Activated naive CD4-positive, alpha-beta T cell treated with anti-CD3 and anti-CD28 coated beads, Interleukin-2, amount 50 U/mL, for 72 hours (primary cell): ENCODE measurements at places on chromosomes 5 and 9.

DNA sequence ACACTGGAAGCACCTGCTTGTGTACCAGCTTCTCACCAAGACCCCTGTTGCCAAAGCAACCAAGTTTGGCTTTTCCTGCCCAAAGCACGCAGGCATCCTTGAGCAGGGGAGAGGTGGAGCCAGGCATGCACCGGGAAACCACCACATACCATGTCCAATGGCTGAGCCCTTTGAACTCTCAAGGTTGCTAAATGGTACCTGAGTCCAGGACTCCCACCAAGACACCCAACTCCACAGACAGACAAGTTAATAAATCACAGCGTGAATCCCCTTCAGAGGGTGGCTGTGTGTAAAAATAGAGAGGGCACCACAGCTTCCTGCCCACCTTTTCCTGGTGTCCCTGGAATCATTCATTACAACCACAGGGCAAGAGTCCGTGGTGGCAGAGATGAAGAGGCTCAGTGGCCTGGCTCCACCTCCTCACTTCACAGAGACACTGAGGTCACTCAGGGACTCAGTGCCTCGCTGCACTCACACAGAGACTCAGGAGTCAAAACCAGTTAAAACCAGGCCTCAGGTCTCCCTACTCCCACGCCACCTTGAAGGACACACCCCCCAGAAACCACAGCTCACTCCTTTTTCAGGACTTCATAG is 143.7 kb downstream of the C5orf15 start:
- DNase-seq, result no peak

- no peak for DNase-seq
Measured at GRCh38 chr9:2655411-2655901, 33.9 kb downstream of the VLDLR start.

DNA sequence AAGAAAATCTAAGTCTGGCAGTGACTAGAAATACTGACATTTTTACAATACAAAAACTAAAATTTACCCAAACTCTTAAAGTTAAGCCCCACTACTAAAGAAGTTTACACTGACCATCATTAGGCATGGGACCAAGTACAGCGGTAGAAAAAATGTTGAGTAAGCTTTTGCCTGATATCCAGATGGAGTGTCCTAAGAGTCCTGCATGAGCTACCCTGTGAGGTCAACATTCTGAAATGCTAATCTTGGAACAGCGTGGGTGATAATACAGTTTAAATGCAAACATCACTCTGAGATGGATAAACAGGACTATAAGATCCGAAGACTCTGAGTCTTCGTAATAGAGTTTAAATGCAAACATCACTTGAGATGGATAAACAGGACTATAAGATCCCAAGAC is 189.7 kb downstream of the DCP2 start:
- no peak for DNase-seq

GRCh38 chr5:148201151-148201550 is 1.7 kb upstream of the SPINK6 start:
- DNase-seq, result no peak

DNA sequence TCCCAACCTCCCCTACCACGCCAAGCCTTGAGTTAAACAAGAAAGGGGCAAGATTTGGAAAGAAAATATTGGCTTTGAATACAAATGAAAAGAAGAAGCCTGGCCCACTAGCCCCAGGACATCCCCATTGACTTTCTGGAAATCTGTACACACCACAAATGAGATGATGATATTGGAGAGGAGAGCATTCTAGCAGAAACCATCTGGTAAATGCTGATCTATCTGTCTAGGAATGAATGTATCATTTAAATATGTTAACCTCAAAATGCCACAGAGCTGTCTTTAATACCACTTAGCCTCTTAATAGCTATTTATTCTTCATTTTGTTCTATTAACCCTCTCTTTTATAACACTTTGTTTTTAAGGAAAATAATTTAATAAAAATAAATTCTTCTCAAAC is 270.2 kb upstream of the PDE4D start:
- no peak for DNase-seq

- DNase-seq, result no peak
Measured at GRCh38 chr9:106324053-106324585, 538.8 kb upstream of the ZNF462 start.

- DNase-seq, result no peak
Measured at GRCh38 chr5:6634306-6634705, 1.1 kb downstream of the SRD5A1 start.

- no peak for DNase-seq
Measured at GRCh38 chr5:156128026-156128425, 198.9 kb upstream of the SGCD start.

- DNase-seq, result no peak
Measured at GRCh38 chr9:126420643-126421564, 94.3 kb downstream of the MVB12B start.

DNA sequence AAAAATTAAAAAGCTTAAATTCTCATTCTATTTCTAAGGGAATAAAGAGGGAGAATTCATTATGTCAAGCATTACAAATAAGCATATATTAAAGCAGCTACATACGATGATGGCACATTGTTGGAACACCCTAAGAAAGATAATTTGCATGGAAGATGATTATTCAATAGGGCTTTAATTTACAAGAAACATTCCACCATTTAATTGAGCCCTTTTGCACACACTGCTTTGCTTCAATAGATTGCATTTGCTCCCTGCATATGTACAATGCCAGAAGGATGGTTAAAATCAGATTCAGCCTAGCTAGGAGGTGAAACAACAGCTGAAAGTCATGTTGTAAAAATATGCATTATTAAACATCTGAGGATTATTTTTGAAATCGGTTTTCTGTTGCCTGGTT is 21.8 kb downstream of the KIAA1958 start:
- DNase-seq, result no peak

GRCh38 chr5:97548739-97549080 is 365.7 kb upstream of the RIOK2 start:
- no peak for DNase-seq

- DNase-seq, result no peak
Measured at GRCh38 chr9:134442486-134443173, 116.4 kb downstream of the RXRA start.

GRCh38 chr9:110116543-110116885 is 91.4 kb downstream of the C9orf152 start:
- DNase-seq, result no peak

- DNase-seq, result no peak
Measured at GRCh38 chr5:116626945-116627679, 52.5 kb upstream of the SEMA6A start.

DNA sequence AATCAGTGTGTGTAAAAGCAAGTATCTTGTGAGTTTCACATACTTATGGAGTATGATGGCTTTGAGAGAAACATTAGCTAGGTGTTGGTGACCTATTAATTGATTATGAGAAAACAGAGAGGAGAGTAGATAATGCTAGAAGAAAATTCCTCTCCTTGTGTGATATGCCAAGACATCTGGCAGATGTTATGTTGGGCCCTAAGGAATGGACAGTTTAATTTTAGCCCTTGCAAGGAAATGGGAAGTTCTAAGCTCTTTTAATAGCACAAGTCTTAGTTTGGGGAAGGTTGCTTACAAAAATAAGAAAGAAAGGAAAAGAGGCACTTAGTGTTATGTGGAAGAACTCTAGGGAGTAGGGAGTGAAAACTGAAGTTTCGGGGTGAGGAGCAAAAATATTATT is 5.1 kb downstream of the ZNF462 start:
- DNase-seq, result no peak

- no peak for DNase-seq
Measured at GRCh38 chr5:71924980-71925379, 182.3 kb upstream of the MAP1B start.

DNA sequence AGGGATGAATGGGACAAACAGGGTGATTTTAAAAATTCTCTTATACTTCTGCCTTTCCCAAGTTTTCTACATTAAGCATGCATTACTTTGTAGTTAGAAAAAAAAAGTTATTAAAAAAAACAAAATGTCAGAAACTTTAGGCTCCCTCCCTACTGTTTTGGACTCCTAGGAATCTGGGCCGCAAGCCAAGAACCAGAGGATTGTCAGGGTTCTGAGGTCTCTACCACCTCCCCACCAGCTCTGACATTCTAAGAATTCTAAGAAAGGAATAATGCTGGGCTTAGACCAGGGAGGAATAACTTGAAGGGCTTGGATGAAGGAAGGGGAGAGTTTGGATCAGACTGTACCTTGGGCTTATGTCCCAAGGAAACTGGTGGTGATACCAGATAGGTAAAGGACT is 1.1 kb upstream of the ARHGEF39 start:
- DNase-seq, result no peak

DNA sequence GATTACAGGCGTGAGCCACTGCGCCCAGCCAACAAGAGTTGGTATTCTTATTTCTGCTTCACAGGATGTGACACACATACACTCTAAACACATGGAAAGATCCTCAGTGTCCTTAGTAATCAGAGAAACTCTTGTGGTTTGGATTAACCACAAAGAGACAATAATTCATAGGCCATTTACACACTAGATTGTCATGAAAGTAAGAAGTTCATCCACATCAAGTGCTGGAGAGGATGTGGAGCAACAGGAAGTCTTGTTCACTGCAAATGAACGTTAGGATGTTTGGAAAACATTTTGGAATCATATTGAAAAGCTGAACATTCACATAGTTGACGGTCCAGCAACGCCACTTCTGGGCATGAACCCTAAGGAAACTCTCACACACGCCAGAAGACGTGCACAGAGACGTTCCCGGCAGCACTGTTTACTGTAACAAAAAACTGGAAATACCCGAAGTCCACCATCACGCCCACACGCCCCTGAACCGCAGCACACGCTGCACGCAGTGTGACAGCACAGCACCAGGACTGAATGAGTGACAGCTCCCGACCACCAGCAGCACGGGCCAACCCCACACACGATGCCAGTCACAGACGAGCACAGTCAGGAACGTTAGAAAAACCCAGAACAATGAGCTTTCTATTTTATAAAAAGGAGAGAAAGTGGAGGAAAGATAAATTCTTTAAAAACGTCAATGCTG is 87.6 kb downstream of the COL23A1 start:
- DNase-seq, result no peak

GRCh38 chr9:126363847-126364671 is 37.4 kb downstream of the MVB12B start:
- no peak for DNase-seq

GRCh38 chr9:134551644-134552348 is 89.8 kb upstream of the COL5A1 start:
- DNase-seq, result no peak

DNA sequence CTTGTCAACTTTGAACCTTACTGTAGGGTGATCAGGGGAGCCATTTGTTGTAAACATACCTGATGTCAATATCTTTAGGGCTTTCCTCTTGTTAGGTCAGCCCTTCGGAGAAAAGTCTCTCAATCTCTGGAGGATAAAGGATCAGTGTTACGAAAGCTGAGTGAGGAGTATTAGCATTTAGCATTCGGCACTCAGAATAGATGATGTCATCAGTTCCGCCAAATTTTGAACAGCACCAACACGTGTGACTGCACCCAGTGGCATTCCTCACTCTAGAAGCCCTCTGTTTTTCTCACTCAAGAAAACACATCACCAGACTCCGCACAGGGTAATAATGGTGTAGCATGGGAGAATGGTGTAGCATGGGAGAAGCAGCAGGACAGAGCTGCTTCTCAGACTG is 87.8 kb downstream of the RASEF start:
- no peak for DNase-seq

DNA sequence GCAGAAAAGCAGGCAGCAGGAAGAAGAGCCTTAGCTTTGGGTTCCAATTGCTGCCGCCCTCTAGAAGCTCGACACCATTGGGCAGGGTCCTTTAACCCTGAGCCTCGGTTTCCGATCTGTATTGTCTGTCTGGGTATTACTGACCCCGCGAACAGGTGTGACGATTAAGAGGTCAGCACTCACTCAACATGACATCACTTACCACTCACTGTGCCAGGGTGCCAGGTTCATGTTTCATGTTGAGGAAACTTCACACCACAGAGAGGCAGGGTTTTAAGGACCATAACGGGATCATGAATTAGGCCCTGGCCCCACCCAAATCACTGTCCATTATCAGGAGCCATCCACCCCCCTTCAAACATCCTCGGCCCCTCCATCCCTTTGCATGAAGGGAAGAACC is 75.5 kb downstream of the GPR21 start:
- DNase-seq, result no peak

DNA sequence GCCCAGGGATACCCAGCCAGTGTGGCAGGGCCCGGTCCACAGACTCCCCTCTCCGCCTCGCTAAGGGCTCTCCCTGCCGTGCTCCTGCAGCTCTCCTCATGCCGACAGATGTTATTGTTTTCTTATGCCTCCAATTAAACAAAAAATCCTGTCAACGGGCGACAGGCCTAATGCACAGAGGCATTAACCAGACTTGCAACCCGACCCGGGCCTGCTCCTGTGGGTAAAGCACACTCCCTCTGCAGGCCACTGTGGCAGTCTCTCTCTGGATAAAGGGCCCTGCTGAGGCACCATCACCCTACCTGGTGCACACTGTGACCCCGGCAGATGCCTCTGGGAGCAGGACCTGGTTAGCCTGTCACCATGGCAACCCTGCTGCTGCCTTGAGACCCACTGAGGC is 27.5 kb upstream of the HAND1 start:
- DNase-seq, result no peak

- no peak for DNase-seq
Measured at GRCh38 chr9:125038166-125038565, 97.3 kb upstream of the GOLGA1 start.

DNA sequence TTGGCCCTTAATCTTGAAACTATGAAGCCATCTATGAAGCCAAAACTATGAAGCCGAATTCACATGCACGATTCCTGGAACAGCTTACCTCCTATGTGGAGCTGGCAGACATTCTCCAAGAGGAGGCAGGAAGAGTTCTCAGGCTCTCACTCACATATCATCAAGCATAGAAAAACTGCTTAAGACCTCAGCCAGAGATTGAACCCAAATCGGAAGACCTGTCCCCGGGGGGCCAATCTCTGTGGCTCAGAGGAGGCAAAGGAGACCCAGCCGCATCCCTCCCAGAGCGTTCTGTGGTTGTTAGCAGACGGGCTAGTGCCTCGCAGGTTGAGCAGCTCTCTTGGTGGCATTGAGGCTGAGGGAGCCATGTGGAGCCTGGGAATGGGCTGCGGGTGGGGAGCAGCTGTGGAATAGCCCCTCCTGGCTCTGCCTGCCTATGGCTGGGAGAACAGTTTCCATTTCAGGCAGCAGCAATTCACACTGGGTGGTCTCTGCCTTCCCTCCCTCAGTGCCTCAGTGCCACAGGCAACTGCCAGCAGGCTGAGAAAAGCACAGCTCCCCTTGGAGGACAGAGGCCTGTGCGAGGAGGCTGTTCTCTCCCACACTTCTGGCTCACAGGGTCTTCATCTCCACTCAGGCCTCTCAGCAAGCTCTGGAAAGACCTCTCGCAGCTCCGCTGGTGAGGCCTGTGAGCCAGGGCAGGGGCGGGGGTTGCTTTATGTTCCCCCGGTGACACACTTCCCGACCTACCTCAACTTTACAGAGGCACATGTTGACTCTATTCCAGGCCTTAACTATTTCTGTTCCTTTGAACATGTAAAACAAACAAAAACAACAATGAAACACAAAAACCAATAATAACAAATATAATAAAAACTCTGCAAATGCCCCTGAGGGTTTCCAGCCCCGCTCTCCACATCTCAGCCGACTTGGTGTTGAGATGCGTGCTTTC is 17.4 kb upstream of the TMEM174 start:
- no peak for DNase-seq

DNA sequence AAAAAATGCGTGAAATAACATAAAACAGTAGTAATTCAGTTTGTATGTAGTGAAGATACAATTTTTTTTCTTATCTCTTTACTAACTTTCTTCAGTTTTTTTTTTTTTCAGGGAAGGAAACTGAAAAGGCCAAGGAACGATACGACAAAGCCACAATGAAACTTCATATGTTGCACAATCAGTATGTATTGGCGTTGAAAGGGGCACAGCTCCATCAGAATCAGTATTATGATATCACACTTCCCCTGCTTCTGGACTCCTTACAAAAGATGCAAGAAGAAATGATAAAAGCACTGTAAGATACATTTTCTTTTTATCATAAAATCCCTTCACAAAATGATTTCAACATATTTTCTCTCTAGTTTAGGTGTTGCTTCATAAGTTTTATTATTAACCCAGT is 120.0 kb downstream of the FER start:
- no peak for DNase-seq
